Activated naive CD8-positive, alpha-beta T cell treated with anti-CD3 and anti-CD28 coated beads for 36 hours (primary cell): ENCODE measurements at places on chromosomes 2 and 18. TPM values are rescaled to one million over a fixed set of nuclear protein-coding genes. Genes with fewer than 3 reads are reported as not detected.

FLACC1 gene
- 0.98 TPM for total RNA-seq

DNA sequence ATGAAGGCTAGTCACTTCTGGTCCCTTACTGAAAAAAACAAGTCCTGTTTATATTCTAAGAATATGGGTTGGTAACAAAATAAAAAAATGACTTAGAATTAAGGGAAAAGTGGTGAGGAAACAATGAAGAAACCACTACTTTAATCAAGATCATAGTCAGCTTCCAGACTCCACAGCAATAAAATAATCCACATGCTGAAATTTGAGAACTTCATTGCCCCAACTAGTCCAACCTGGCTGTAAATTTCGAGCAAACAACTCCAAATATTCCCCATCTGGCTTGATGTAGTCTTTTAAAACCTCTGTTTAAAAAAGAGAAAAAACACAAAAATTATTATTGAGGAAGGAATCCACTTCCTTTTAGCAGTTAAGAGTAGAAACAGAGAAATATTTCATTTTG, 32.5 kb downstream of the METTL4 start:
- H3K27me3 ChIP-seq: no peaks in the 10 kb centered on the region
- H3K4me1 ChIP-seq: no peaks in the 10 kb centered on the region
- no peak for DNase-seq

- H3K4me3 ChIP-seq: no peak overlapping the region
- no peak overlapping the region for H3K27ac ChIP-seq
- H3K36me3 ChIP-seq: peaks cover 27% of the 10 kb centered on the region
- DNase-seq: no peak
- H3K4me1 ChIP-seq: peaks cover 22% of the 10 kb centered on the region
Measured at GRCh38 chr2:181904022-181904632, 12.6 kb downstream of the ITPRID2 start.

ST6GAL2 gene
- total RNA-seq: not detected

BBS5 gene
- total RNA-seq: 5.0 TPM

AQP4 gene
- total RNA-seq: not detected

GRCh38 chr2:197198890-197199289, 111.7 kb downstream of the ANKRD44 start:
- H3K27me3 ChIP-seq: no peaks in the 10 kb centered on the region
- peak; percentile 87 for DNase-seq
- peaks cover 86% of the 10 kb centered on the region for H3K4me1 ChIP-seq
- H3K4me3 ChIP-seq: peak overlapping the region; percentile 89

GRCh38 chr2:220188031-220188430, 560.6 kb downstream of the SLC4A3 start:
- DNase-seq: no peak
- peaks cover 4% of the 10 kb centered on the region for H3K27me3 ChIP-seq
- H3K27ac ChIP-seq: no peak overlapping the region
- H3K4me3 ChIP-seq: no peak overlapping the region

MYO5B gene
- 0.78 TPM for total RNA-seq

- no peak overlapping the region for H3K27ac ChIP-seq
- H3K36me3 ChIP-seq: peaks cover 44% of the 10 kb centered on the region
Measured at GRCh38 chr2:135490376-135490775, 40.6 kb downstream of the ZRANB3 start.

DNA sequence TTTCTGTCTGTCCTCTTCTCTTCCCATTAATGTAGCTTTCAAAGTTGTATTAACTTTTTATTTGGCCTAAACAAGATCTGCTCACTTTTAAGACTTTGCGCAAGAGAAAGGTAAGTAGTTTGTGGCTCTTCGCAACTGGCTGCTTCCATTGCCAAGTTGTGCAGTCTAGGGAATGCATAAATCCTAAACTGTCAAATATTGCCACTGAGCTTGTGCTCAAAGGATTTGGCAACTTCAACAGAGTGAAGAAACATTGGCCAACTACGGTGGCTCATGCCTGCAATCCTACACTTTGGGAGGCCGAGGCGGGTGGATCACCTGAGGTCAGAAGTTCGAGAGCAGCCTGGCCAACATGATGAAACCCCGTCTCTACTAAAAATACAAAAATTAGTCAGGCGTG, 826.4 kb downstream of the EPHA4 start:
- H3K27ac ChIP-seq: no peak overlapping the region
- H3K27me3 ChIP-seq: peaks cover 4% of the 10 kb centered on the region
- no peaks in the 10 kb centered on the region for H3K4me1 ChIP-seq
- no peak for DNase-seq
- no peak overlapping the region for H3K4me3 ChIP-seq

TRIM43 gene
- not detected for total RNA-seq

- peaks cover 13% of the 10 kb centered on the region for H3K4me1 ChIP-seq
- H3K4me3 ChIP-seq: no peak overlapping the region
- H3K27me3 ChIP-seq: no peaks in the 10 kb centered on the region
- no peak overlapping the region for H3K27ac ChIP-seq
Measured at GRCh38 chr2:43011158-43011491, 215.3 kb downstream of the ZFP36L2 start.

- no peak for DNase-seq
- no peaks in the 10 kb centered on the region for H3K27me3 ChIP-seq
- peaks cover 84% of the 10 kb centered on the region for H3K36me3 ChIP-seq
- H3K4me3 ChIP-seq: no peak overlapping the region
Measured at GRCh38 chr2:73532381-73532780, 109.8 kb downstream of the NAT8 start.

FAHD2A gene
- total RNA-seq: 33.2 TPM

DNA sequence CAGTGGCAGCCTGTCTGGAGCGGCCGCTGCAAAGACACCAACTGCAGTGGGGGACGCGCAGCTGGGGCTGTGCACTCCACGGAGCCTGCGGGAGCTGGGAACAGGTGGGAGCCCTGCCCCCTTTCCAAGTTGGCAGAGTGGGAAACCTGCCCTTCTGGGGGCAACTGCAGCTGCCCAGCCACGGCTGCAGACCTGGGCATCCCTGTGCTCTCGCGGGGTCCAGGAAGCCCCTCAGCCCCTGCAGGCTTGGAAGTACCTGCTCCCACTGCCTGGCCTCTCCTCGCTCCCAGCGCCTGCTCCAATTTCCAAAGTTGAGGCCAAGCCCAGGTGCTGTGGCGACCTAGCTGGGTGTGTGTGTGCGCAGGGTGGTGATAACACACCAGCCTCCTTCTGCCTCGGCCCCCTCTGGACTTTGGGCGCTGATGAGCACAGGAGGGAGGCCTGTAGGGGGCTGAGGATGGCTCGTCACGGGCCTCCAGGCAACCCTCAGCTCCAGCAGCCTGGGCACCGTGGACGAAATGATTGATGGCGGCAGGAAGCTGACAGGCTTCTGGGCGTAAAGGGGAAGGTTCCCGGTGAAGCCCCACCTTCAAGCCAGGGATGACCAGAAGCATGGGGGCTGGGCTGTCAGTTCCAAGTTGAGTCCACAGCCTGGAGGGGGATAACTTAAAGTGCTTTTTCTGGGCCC, 76.9 kb downstream of the PTPN4 start:
- no peaks in the 10 kb centered on the region for H3K27me3 ChIP-seq
- peaks cover 29% of the 10 kb centered on the region for H3K36me3 ChIP-seq
- H3K4me3 ChIP-seq: no peak overlapping the region
- DNase-seq: no peak
- H3K27ac ChIP-seq: no peak overlapping the region
- H3K4me1 ChIP-seq: peaks cover 42% of the 10 kb centered on the region

DNA sequence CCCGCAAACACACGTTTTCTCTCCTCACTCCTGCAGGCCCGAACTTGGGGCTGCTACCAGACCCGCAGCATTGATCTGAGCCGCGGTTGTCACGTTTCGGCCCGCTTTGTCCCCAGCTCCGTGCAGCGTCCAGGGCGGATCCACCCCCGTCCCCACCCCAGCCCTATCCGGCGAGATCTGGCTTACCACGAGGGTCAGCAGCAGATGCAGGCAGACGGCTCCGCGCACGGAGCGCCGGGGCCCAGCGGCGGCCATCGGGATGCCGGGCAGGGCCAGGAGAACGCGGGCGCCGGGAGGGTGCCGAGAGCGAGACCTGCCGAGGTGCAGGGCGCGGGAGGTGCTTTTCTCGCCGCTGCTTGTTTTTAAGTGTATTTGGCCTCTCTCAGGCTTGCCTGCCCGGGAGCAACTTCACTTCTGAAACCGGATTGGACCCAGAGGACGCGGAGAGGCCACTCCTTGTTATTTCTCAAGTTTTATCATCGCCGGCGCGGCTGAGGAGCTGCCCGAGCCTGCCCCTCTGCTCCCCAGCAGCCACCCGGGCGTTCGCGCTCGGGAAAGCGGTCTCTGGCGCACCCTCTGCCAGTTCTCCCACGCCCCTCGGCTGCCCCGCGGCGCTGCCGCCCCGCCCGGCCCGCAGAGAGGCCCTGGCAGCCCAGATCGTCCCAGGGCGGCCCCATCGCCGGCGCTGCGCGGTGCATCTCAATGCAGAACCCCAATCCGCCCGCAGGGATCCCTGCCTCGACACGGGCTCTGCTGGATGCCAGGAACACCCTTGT, at the start of gene DSC3:
Gene DSC3, minus strand, starts transcription at position 337 of the 776 bp plus-strand sequence. Its CDS starts 82 bp downstream, at position 255.
- H3K36me3 ChIP-seq: peaks cover 5% of the 10 kb centered on the region
- H3K4me1 ChIP-seq: peaks cover 9% of the 10 kb centered on the region
- DNase-seq: peak; percentile 5

DNA sequence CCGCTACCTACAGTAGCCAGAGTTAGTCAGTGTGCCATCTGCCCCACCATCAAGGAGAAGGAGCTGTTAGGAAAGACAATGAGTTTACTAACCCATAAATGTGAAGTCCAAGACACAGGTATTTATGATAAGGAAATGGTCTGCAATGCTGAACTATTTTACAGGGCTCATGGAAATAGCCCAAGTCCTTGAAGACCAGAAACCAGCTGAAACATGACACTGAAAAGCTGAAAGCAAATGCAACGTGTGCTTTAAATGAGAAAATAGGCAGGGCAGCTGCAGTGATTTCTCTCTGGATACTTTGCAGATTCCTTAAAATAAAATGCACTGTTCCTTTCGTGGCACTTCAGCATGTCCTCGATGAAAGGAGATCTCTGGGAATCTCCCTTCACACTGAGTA, 256.4 kb upstream of the TCF4 start:
- H3K27ac ChIP-seq: no peak overlapping the region
- H3K4me1 ChIP-seq: no peaks in the 10 kb centered on the region
- H3K4me3 ChIP-seq: no peak overlapping the region
- no peak for DNase-seq
- no peaks in the 10 kb centered on the region for H3K27me3 ChIP-seq

TFCP2L1 gene
- 0.04 TPM for total RNA-seq

DNA sequence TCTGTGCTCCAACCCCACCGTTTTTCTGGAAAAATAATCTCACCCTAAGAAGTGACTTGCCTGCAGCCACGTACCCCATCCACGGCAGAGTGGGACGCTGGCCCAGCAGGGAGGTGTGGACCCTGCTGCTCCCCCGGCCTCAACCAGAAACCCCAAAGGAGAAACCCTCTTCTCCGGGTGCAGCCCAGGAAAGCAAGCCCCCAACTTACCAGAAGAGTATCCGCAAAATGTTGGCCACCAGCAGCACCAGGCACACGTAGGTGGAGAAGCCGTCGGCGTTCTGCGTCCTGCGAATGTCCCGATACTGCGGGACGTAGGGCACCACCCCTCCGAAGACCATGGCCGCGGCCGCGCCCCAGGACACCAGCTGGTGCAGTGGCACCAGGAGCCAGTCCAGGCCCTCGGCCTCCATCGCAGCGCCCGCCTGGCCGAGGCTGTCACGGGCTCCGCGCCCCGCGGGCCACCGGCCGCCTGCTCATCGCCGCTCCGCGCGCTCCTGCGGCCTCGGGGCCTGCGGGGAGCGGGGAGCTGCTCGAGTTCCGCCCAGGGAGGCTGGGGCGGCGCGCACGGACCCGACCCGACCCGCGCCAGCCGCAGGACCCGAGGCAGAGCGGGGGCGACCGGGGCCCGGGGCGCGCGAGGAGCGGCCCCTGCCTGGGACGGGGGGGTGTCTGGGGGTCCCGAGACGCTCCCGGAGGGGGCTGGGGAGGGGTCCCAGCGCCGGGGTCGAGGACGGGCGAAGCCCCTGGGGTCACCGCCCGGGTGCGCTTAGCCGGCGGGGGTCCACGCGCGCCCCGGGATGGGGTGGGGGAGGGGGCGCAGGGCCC, 725 bp downstream of the SLC66A2 start:
- no peaks in the 10 kb centered on the region for H3K27me3 ChIP-seq
- peak; percentile 46 for DNase-seq
- H3K4me1 ChIP-seq: peaks cover 25% of the 10 kb centered on the region
- H3K36me3 ChIP-seq: peaks cover 11% of the 10 kb centered on the region
- H3K4me3 ChIP-seq: peak overlapping the region; percentile 84

RAB17 gene
- total RNA-seq: 0.31 TPM

OR6B2 gene
- not detected for total RNA-seq

ELOA2 gene
- not detected for total RNA-seq

GRCh38 chr2:63056107-63057050, 5.7 kb downstream of the OTX1 start:
- DNase-seq: no peak
- H3K4me3 ChIP-seq: peak overlapping the region; percentile 45
- peaks cover 95% of the 10 kb centered on the region for H3K27me3 ChIP-seq
- H3K27ac ChIP-seq: no peak overlapping the region
- H3K36me3 ChIP-seq: no peaks in the 10 kb centered on the region

DNA sequence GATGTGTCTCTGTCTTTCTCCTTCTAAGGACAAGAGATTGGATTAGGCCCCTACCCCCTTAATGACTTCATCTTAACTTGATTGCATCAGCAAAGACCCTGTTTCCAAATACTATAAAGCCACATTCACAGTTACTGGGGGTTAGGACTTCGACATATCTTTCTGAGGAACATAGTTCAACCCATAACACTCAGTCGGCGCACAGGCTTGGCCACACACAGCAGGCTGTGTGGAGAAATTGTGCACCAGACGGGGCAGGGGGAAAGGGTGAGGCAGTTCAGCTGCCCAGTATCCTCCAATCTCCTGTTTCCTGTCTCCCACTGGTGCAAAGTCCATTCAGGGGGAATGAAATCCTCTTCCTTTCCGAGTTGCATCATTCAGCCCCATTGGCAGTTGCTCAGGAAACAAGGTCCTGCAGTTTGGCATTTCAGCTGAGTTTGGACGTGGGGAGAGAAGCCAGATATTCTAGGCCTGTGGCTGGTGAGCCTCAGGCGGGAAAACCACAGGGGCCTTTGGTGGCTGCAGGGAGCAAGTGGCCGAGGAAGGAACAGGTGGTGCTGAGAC, 9.4 kb upstream of the RAPGEF4 start:
- no peaks in the 10 kb centered on the region for H3K4me1 ChIP-seq
- no peak for DNase-seq
- H3K4me3 ChIP-seq: no peak overlapping the region
- no peak overlapping the region for H3K27ac ChIP-seq
- no peaks in the 10 kb centered on the region for H3K36me3 ChIP-seq
